ENCODE measurements at places on chromosomes 11 and 22.

DNA sequence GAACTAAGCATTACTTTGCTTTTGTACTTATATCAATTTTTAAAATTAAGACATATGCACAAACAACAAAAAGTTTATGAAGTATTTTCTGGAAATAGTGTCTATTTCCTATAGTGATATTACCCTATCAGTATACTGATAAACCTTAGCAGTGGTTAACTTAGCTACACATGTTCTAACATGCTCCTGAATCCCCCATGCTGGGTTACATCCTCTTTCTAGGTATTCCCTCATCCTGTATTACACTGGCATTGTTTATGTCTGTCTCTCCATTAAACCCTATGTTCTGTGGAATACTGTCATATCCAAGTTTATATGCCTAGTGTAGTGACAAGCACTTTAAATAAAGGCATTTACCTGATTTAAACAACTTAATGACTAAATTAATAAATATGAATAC, 1.8 kb upstream of the FAR1 start:
- DNase-seq: no peak

GRCh38 chr11:8809241-8809938, 101.6 kb upstream of the AKIP1 start:
- DNase-seq: no peak

DNA sequence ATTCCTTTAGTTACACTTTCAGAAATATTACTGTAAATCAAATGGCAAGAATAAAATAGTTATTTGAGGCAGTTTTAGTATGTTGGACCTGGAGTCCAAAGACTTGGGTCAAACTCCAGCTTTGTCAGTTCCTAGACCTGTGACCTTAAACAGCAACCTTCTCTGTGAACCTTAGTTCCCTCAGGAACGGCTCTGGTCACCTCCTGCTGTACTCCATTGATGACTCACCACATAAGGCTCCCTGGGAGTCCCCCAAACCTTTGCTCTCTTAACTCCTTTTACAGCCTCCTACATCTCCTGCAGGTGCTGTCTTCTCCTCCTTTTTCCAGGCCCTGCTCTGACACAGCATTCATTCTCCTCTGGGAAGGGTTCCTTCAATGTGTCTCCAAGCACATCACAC, 29.1 kb downstream of the LIMK2 start:
- DNase-seq: no peak

- DNase-seq: peak; percentile 18
These were observed 451 bp upstream of the HDHD5 start for GRCh38 chr22:17159504-17159951.

GRCh38 chr11:762421-763072, 14.7 kb downstream of the GATD1 start:
- DNase-seq: peak; percentile 18

DNA sequence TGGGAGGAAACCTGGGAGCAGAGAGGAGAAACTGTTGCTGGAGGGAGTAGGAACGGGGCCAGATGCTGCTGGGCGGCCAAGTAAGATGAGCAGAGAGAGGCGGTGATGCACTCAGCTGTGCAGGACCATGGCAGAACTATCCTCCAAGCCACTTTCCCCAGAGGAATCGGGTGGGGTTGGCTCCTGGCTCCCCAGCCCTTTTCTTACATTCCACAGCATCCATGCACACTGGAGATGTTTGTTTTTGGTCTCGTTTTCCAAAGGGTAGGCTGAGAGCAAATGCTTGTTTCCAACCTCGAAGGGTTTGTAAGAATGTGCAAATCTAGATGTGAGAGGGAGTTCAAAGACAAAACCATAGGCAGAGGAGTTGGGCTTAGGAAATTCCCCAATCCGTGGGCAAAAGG, 73.2 kb downstream of the DBX1 start:
- no peak for DNase-seq

DNA sequence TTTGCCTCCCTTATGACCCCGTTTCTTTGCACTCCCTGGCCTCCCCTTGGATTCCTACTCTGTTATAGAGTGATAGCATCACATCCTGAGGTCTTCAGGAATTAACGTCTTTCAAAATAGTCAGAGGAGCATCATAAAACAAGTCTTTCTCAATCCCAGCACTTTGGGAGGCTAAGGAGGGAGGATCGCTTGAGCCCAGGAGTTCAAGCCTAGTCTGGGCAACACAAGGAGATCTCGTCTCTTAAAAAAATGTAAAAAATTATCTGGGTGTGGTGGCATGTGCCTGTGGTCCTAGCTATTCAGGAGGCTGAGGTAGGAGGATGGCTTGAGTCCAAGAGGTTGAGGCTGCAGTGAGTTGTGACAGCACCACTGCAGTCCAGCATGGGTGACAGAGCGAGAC, 68.7 kb upstream of the AMPD3 start:
- DNase-seq: no peak

DNA sequence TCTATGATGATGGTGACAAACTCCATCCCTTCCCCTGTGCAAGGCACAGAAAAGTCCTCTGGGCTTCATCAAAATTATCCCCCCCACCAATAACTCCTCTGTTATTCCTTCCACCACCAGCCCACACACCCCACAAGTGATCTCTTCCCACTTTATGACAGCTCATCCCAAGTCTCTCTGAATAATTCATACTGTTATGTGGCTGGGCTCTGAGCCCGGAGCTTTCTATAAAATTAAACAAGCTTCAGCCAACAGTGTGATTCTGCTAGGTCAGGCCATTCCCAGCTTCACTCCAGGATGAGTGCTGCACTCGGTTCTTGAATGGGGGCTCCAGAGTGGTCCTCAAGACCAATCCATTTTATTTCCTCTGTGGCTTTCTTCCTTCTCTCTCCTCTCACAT, 83.0 kb downstream of the INSC start:
- no peak for DNase-seq
